ENCODE measurements at places on chromosomes 2 and 18. TPM values are rescaled to one million over a fixed set of nuclear protein-coding genes. Genes with fewer than 3 reads are reported as not detected.

TBR1 gene
- polyA plus RNA-seq, result not detected

CXCR4 gene
- 31.9 TPM for polyA plus RNA-seq

KYNU gene
- polyA plus RNA-seq, result 0.81 TPM

TFCP2L1 gene
- polyA plus RNA-seq, result 0.09 TPM

FOXI3 gene
- 0.42 TPM for polyA plus RNA-seq

RAD51AP2 gene
- 0.14 TPM for polyA plus RNA-seq

ALK gene
- 0.04 TPM for polyA plus RNA-seq

CHRNA1 gene
- 144 TPM for polyA plus RNA-seq

COBLL1 gene
- 9.4 TPM for polyA plus RNA-seq

Measured in muscle of back (tissue), 13 donors.